ENCODE measurements at places on chromosomes 2 and 18.

DNA sequence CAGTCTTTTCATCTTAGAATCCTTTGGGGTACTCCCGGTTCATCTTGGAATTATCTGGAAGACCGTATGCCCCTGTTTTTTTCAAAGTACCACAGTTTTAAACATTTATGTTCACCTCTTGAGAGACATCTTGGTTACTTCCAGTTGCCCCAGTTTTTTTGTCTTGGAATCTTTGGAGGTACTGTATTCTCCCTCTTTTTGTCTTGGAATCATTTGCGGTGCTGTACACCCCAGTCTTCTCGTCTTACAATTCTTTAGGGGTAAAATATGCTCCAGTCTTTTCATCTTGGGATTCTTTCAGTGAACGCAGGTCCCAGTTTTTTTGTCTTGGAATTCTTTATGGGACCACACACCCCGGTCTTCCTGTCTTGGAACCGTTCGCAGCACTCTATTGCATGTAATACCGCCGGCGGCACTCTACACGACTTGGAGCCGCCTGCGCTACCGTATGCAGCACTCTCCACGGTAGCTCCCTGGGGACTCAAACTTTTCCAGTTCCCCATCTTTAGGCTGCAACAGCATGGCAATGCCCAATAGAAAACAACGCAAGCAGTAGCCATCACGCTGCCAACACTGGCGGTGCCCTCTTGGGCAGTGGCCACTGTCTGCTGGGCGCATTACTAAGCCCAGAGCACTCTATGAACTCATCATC, 21.2 kb upstream of the ZDBF2 start:
- DNase-seq = no peak

GRCh38 chr2:175914846-175915245, 87.2 kb downstream of the LNPK start:
- DNase-seq = no peak

DNA sequence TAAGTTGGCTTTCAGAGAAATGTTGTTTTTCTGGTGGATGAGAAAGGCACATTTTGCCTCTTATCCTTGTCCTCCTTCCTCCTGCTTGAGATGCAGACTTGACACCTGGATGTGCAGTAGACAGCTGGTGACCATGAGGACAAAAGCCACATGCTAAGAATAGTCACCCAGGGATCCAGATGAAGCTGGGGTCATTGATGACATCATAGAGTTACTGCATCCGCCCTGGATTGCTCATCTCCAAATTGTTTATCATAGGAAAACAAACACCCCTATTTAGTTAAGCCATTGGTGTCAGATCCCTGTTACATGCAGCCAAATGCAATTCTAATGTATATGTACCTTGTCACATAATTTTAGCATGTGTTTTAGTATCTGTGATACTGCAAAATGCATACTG, 16.3 kb upstream of the SLC1A4 start:
- DNase-seq = no peak

DNA sequence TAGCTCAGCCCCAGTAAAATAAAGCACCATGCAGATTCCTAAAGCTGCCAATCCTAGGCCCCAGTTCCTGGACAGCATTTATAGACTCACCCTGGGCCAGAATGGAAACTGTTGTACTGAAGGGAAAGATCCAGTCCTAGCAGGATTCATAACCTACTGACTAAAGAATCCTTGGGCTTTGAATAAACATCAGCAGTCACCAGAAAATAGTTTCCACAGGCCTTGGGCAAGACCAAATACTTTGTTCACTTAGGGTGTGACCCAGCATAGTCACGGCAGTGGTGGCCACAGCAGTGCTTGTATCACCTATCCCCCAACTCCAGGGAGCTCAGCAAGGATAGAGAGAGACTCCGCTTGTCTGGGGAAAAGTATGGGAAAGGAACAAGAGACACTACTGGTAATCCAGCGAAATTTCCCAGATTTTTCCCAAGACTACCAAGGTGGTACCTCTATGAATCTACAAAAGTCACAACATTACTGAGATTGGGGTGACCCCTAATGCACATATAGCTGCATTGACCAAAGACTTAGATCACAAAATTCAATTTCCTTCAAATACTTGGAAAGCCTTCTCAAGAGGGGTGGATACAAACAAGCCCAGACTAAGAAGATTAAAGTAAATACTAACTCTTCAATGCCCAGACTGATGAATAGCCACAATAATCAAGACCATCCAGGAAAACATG, 748.1 kb upstream of the LRATD1 start:
- DNase-seq = no peak

GRCh38 chr18:70380915-70381896, 92.4 kb downstream of the SOCS6 start:
- DNase-seq = no peak

DNA sequence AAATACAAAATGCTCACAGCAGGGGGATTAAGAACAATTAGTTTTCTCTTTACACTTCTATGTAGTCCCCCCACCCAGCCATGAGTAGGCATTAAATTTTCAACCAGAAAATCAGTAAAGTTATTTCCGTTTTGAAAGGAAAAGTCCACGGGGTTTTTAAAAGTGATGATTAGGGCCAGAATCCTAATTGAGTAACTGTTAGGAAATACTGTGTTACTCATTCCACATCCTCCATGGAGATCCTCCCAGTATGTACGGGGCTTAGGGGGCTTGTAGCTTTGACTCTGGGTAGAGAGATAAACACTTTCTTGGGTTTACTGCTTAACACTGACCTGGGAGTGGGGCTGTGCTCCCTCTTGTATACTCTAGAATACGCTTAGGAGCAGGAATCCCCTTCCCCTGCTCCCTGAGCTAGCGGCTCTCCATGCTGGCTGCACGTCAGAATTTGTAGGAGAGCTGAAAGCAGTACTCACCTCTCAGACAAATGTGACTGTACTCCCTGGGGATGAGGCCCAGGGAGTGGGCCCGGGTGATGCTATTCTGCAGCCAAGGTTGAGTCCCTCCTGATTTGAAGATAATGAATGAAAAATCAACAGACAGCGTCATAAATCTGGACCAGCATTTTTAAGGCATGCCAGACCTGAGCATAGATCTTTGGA, 100.5 kb downstream of the SLC4A3 start:
- no peak for DNase-seq

- no peak for DNase-seq
Observed at GRCh38 chr2:113056521-113056920, 2.5 kb upstream of the IL36RN start.

DNA sequence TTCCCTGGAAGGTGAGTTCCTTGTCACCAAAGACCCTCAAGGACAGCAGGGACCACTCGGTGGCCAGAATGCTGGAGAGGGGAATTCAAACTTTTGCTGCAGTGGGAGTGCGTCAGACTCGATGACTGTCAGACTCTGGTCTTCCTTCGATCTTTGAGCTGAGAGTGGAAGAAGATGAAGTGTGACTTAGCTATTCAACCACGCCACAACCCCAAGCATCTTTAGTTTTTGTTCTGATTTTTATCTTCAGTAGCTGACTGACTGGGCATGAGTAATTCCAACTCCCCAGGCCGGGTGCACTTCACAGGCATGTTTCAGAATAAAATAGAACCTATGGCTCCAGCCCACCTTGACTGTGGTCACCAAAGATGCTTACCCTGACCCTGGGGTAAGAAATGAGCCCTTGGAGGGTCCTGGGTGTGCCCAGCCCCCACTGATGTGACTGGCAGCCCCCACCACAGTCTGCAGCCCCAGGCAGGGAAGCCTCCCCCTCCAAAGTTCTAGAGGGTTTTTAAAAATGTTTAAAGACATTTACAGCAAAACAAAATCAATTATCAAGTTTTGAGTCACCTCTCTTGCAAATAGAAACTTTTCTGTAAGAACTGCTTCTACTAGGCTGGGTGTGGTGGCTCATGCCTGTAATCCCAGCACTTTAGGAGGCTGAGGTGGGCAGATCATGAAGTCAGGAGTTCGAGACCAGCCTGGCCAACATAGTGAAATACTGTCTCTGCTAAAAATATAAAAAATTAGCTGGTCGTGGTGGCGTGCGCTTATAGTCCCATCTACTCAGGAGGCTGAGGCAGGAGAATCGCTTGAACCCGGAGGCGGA, 24.9 kb upstream of the YWHAQ start:
- no peak for DNase-seq

GRCh38 chr2:222330910-222331309, 32.1 kb upstream of the PAX3 start:
- no peak for DNase-seq

GRCh38 chr2:19256121-19256601, 102.3 kb downstream of the OSR1 start:
- no peak for DNase-seq

- no peak for DNase-seq
Observed at GRCh38 chr2:58140508-58141072, 94.0 kb downstream of the VRK2 start.

- DNase-seq = no peak
Observed at GRCh38 chr2:68282811-68283418, 30.6 kb upstream of the PPP3R1 start.

GRCh38 chr2:201040867-201041628, 30.4 kb downstream of the HYCC2 start:
- DNase-seq = no peak

GRCh38 chr2:38533180-38533579, 69.5 kb downstream of the HNRNPLL start:
- no peak for DNase-seq

- no peak for DNase-seq
Observed at GRCh38 chr18:47323158-47323557, 71.7 kb upstream of the SKOR2 start.

DNA sequence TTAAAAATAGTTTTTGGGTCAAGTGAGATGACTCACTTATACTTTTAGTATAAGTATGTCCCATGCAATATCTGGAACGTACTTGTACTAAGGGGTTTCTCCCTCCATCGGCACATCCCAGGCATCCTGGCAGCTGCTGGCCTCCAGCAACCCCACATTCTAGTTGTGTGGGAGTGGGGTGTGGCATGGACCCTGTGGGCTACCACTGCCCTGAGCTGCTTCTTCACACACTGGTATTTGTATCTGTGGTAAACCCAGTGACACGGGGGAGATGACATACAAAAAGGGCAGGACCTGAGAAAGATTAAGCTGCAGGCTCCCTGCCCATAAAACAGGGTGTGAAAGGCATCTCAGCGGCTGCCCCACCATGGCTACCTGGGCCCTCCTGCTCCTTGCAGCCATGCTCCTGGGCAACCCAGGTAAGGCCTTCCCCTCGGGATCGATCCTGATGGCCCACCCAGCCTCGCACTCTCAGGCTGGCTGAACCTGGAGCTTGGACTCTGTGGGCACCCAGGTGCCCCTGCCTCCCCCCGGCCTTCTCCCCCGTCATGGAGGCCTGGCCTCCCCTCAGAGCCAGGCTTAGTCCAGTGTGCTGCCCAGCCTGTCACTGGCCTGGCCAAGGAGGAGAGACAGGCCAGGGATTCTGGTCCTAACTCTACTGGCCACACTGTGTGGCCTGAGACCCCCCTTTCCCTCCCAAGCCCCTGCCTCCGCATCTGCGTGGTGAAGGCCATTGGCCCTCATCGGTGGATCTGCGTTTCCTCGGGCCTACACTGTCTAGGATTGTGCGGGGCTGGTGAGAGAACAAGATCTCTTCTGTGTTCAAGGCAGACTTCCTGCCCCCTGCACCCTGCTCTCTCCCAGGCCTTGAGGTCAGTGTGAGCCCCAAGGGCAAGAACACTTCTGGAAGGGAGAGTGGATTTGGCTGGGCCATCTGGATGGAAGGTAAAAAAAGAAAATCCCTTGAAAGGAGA, at the start of gene GNLY:
TSS of gene GNLY (plus strand) at position 307 of the 974 bp plus-strand sequence. CDS start at position 368, 61 bp downstream.
- DNase-seq = no peak

GRCh38 chr18:55996717-55997116, 408.7 kb upstream of the TCF4 start:
- DNase-seq = no peak

DNA sequence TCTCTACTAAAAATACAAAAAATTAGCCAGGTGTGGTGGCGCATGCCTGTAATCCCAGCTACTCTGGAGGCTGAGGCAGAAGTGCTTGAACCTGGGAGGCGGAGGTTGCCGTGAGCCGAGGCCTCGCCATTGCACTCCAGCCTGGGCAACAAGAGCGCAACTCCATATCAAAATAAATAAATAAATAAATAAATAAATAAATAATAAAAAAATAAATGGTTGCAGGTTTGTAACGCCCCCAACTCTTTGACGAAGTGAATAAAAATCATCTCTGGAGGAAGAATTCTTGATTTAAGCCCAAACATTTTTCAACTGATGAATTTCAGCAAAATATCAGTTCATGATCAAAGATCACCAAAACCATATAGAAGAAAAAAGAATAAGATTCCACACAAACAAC, 13.3 kb upstream of the CNRIP1 start:
- DNase-seq = no peak

DNA sequence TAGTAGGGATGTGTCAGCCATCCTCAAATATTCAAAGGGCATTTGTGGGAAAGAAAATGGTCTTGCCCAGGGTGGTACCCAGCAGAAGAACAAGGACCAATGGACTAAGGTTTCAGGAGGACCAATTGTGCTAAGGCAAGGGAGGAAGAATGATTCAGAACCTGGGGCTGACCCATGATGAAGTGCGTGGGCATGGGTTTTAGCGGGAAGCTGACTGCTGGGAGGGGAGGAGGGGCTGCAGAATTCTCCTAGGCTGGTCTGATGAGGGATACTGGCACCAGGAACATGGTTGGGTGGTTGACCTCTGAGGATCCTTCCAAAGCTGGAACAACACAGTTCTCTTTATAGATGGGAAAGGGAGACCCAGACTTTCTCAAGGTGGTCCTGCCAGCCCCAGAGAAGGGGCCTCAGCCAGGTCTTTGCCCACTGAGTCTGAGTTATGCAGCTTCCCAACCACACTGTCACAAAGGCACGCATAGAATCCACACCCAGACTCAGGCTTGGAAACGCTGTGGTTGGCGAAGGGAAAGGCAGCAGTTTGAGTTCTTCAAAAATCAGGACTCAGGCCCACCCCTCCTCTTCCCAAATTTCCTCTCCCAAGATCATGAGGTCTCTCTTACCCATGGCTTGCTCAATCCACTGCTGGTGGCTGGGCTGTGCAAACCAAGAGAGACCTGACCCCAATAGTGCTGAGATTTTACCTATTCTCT, 37.3 kb downstream of the MARCO start:
- no peak for DNase-seq

- DNase-seq = no peak
Observed at GRCh38 chr2:235051436-235052260, 99.8 kb downstream of the SH3BP4 start.

DNA sequence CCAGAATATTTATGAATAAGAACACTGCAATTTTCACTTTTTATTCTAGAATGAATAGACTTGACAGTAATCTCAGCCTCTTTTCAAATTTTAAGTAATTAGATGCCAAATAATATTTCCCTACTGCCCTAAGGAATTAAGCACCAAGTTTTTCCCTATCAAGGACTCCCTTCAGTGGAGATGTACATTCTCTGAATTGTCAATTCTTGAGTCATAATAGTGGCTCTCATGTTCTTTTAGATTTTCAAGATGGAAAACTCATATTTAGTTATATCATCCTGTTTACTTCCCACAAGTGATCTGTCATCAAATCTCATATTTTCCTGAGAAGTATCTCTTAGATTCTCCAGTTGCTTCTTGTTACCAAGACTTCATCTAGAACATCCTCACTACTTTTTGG, 1248.9 kb upstream of the CHAC2 start:
- DNase-seq = no peak

All from stimulated activated CD4-positive, alpha-beta T cell treated with anti-CD3 and anti-CD28 coated beads, TNF-alpha, amount 100 ng/mL, for 1 hour (primary cell).